ENCODE measurements at places on chromosomes 7 and 10.

DNA sequence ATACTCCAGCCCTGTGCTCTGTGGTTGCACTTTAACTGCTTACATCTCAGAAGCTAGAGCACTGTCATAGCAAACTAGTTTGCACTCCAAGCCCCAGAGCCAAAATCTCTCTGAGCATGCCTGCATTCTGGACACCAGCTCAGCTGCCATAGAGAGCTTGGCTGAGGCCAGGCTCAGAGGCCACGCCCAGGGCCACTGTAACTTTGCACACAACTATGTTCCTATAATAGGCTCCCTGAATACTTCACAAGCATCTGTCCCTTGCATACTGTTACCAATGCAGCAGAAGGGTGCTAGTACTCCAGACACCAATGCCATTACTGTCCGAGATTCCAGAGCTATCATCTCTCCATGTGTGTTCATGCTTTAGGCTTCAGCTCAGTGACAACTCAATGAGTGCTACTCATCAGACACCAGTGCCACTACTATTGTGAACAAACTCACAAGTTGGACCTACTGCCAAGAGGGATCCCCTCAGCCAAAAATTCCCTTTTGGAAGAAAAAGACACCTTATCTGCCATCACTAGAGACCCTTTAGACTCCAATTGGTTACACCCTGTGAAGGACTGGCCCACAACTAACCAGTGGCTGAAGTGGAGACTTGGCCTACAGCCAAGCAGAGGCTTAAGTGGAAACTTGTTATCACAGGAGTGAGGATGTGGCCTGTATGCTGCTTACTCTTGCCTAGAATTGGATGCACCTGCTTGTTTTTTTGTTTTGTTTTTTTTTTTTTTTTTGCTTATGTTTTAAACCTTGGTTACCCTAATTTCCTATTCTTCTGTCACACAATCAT lies 211.6 kb upstream of the MAGI2 start:
- no peak for DNase-seq

DNA sequence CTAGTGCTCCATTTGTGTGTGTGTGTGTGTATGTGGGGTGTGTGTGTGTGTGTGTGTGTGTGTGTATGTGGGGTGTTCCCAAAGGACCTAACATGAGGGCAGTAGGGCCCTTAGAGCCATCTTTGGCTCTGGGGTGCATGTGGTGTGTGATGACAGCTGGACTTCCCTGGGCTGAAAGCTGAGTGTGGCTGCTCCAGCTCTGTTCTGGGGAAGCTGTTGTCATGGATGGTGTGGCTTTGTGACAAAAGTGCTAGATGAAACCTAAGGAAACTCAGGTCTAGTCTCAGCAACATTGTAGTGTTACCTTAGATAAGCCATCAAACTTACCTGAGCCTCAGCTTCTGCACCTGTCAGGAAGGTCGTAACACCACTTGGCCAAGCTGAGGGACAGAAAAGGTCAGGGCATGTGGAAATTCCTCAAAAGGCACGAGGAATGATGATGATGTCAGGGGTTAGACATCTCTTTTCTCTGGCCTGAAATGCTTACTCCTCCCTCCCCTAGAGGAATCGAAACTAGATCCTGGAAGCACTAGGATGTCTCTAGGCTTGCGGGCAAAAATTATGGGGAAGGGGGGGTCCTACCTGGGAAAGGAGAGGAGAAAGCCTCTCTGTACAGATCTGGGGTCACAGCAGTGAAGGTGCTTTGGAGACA lies 115.4 kb downstream of the RPS24 start:
- DNase-seq, result no peak

GRCh38 chr10:81034383-81034782 lies 496.7 kb downstream of the SH2D4B start:
- no peak for DNase-seq

DNA sequence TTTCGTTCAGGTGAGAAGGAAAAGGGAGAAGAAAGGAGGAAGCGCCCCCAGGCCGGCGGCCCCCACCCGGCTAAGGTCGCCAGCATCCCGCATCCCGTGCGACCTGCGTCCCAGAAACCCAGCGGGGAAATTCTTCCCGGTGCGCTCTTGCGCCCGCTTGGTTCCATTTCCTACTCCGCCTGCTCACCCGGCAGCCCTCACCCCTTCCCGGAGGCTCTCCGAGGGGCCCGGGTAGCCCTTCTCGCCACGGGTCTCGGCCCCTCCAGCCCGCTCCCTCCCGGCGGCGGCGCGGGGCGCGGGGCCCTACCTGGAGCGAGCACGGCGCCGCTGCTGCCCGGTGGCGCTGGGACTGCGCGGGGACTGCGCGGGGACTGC lies at the start of gene PRKCQ:
TSS of gene PRKCQ (minus strand) at position 373 of the 375 bp plus-strand sequence. CDS start 65,141 bp downstream, outside the sequence.
- DNase-seq, result no peak

DNA sequence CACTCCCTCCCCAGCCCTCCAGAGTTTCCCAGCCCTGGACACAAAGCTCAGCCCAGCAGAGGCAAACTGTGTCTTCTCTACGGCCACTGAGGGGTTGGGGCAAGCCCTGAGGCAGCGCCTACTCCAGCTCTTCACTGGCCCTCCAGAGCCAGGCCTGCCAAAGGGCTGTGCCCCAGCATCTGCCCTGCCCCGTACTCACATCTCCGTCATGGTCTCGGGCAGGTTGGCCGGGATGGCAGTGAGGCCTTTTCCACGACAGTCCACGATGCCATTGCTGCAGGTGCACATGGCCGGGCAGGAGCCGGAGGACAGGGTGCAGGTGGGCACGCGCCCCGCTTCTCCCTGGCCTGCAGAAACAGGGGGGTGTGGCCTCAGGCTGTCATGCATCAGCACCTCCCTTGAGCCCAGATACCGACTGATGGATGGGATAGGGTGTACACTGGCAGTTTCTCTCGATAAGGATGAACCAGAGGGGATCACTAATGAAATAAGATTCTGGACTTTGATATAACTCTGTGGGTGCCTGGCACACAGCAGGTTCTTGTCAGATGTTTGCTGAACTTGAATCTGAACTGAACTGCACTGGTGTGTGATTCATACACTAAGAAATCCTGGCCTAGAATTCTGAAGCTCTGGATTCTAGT lies 125.2 kb downstream of the SLIT1 start:
- DNase-seq, result no peak

GRCh38 chr10:74121368-74121767 lies 29.3 kb downstream of the AP3M1 start:
- DNase-seq, result no peak

- DNase-seq, result peak; percentile 27
Observed at GRCh38 chr10:98331885-98332284, 63.9 kb upstream of the LOXL4 start.

DNA sequence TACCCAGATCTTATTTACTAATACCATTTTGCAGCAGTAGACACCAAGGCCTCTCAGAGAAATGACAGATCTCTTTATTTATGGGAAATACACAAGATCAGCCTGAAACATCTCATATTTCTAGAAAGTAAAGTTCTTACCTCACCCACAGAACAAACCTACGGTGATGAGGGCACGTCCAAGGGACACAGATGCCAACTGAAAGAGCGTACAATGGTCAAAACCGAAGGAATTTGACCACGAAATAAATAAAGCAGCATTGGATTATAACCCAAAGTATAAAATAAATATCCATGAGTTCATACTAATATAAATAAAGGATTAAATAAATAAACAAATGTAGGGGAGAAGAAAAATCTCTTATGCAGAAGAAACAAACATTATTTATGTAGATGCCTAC lies 747.0 kb downstream of the TNS3 start:
- DNase-seq, result no peak

- no peak for DNase-seq
Observed at GRCh38 chr7:127828843-127829500, 177.0 kb downstream of the SND1 start.

GRCh38 chr10:123860856-123861255 lies 30.8 kb downstream of the CPXM2 start:
- no peak for DNase-seq

GRCh38 chr7:105678811-105679495 lies 97.7 kb upstream of the EFCAB10 start:
- DNase-seq, result peak; percentile 53

DNA sequence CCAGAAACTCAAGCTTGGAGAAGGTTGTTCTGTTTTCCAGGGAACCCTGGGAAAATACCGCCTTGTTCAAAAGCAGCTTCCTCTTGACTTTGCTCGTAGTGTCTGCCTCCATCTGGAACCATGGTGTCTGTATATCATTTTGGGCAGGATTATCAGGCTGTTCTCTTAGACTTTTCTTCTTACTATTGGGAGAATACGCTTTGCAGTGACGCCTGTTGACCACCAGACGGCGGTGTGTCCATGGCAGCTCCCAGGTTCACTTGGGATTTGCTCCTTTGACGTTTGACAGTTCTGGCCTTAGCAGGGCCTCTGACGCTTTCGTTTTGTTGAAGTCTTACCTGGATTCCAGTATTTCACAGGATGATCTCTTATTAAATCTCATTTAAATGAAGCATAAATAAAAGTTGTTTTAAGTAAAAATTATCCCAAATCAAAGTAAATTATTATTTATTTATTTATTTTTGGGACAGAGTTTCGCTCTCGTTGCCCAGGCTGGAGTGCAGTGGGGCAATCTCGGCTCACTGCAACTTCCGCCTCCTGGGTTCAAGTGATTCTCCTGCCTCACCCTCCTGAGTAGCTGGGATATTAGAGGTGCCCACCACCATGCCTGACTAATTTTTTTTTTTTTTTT lies 41.8 kb upstream of the GJD4 start:
- DNase-seq, result peak; percentile 51

GRCh38 chr7:41592236-41592635 lies 110.7 kb downstream of the INHBA start:
- DNase-seq, result no peak

DNA sequence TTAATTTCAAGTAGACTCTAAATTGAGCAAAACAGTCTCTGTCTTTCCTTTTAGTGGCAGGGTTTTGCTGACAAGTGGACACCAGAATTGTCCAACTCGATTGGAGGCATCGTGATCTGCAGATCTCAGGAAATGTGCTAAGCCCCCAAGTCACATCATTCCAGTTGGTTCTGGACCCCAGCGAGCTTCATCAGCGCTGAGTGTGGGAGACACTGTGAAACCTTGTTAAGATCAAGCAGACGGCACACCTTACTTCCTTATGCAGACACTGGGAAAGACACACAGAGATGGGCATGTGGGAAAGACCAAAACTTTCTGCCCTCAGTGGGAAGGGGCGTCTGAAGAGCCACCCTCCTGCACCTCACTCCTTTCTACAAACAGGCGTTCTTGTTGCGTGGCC lies 440.8 kb downstream of the GLRX3 start:
- DNase-seq, result no peak

DNA sequence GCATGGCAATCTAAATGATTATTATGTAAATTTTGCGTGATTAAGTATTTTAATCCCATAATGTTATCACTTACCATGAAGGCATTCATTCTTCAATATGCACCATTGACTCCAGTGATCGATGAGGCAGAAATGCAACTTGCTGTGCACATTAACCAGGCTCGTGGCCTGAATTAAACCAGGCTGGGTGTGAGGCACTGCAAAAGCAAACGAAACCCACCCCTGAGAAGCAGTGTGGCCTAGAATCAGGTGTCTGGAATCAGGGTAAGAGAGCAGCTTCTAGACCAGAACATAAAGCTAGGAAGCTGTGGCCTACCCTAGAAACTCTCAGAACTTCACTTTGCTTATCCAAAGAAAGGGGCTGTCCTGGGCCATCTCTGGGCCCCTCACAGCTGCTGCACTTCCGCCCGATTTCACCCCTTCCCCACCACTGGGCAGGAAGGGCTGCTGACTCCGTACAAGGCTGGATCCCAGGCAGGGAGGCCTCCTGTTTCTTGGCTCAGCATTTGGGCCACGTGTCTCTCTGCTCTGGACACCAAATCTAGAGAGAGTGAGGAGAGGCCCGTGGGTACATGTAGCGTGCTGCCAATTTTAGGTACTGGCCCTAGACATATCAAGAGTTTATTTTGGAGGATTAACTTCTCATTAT lies 4.4 kb downstream of the PTPRE start:
- no peak for DNase-seq
